ENCODE measurements at places on chromosomes 13 and 19.
A peak's percentile ranks its signal among the peaks of the same experiment; 100 is the strongest.

GRCh38 chr13:51912091-51912490, 50.3 kb downstream of the CCDC70 start:
- DNase-seq, result no peak
- no peak overlapping the region for H3K27ac ChIP-seq
- no peak overlapping the region for H3K4me3 ChIP-seq
- H3K4me1 ChIP-seq, result peaks cover 41% of the 10 kb centered on the region
- no peaks in the 10 kb centered on the region for H3K36me3 ChIP-seq

GRCh38 chr13:38386421-38386820, 36.8 kb downstream of the UFM1 start:
- H3K36me3 ChIP-seq, result no peaks in the 10 kb centered on the region
- H3K27me3 ChIP-seq, result peaks cover 8% of the 10 kb centered on the region
- DNase-seq, result no peak
- no peak overlapping the region for H3K27ac ChIP-seq
- no peaks in the 10 kb centered on the region for H3K4me1 ChIP-seq

- H3K4me1 ChIP-seq, result no peaks in the 10 kb centered on the region
- no peaks in the 10 kb centered on the region for H3K36me3 ChIP-seq
- no peak overlapping the region for H3K4me3 ChIP-seq
Measured at GRCh38 chr19:27974082-27974513, 1238.9 kb downstream of the UQCRFS1 start.

GRCh38 chr13:77692746-77693448, 4.6 kb upstream of the SLAIN1 start:
- H3K27me3 ChIP-seq, result peaks cover 21% of the 10 kb centered on the region
- H3K4me3 ChIP-seq, result no peak overlapping the region
- no peaks in the 10 kb centered on the region for H3K36me3 ChIP-seq
- H3K4me1 ChIP-seq, result peaks cover 17% of the 10 kb centered on the region

- no peaks in the 10 kb centered on the region for H3K4me1 ChIP-seq
- no peaks in the 10 kb centered on the region for H3K27me3 ChIP-seq
- no peak overlapping the region for H3K27ac ChIP-seq
- no peak overlapping the region for H3K4me3 ChIP-seq
Measured at GRCh38 chr19:4622695-4623421, 16.5 kb upstream of the TNFAIP8L1 start.

GRCh38 chr13:107650081-107650701, 565.1 kb downstream of the LIG4 start:
- H3K27ac ChIP-seq, result no peak overlapping the region
- H3K4me1 ChIP-seq, result no peaks in the 10 kb centered on the region
- H3K36me3 ChIP-seq, result no peaks in the 10 kb centered on the region
- DNase-seq, result peak; percentile 41
- H3K27me3 ChIP-seq, result no peaks in the 10 kb centered on the region

- peaks cover 10% of the 10 kb centered on the region for H3K36me3 ChIP-seq
- H3K4me1 ChIP-seq, result peaks cover 20% of the 10 kb centered on the region
- no peak for DNase-seq
- H3K27me3 ChIP-seq, result peaks cover under 1% of the 10 kb centered on the region
- no peak overlapping the region for H3K27ac ChIP-seq
Measured at GRCh38 chr13:52164989-52165388, 5.6 kb upstream of the NEK3 start.

- H3K27ac ChIP-seq, result no peak overlapping the region
- no peaks in the 10 kb centered on the region for H3K36me3 ChIP-seq
- H3K4me3 ChIP-seq, result no peak overlapping the region
- H3K27me3 ChIP-seq, result peaks cover 26% of the 10 kb centered on the region
Measured at GRCh38 chr13:113742445-113743120, 16.4 kb upstream of the TMEM255B start.

DNA sequence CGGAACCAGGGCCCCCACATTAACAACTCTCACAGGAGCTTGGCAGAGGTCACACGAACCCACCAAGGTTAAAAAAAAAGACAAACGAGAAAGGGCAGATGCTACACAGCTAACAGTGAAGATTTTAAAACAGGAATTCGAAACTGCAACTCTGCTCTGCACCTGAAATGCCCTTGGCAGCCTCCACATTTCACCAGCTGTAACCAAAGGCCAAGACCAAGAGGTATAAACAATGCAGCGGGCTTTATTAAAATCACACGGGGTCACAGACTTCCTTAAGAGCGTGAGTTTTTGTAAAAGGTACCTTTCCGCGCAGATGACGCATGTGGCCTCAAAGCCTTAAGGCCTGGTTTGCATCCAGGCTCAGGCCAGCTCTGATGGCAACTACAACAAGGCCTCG, 88.2 kb downstream of the STK24 start:
- no peak for DNase-seq
- H3K27ac ChIP-seq, result no peak overlapping the region
- H3K4me1 ChIP-seq, result peaks cover 67% of the 10 kb centered on the region
- peaks cover 6% of the 10 kb centered on the region for H3K36me3 ChIP-seq

DNA sequence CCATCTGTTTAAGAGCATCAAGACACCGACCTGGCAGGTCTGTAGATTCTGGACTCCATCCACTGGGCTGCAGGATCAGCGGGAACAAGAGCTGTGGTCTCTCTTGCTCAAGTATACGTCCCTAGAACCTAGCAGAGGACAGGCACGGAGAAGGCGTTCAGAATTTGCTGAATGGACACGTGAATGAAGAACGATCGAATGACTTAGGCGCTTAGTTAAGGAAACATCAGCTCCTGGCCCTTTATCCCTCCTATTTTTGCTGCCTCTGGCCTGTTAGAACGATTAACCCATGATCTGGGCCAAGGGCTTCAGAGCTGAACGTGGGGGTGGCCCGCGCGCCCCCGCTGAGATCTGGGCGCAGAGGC, 953 bp downstream of the DZIP1 start:
- H3K4me3 ChIP-seq, result peak overlapping the region; percentile 52
- no peak for DNase-seq
- H3K27me3 ChIP-seq, result peaks cover 62% of the 10 kb centered on the region
- H3K4me1 ChIP-seq, result peaks cover 12% of the 10 kb centered on the region
- no peak overlapping the region for H3K27ac ChIP-seq

- H3K27ac ChIP-seq, result peak overlapping the region; percentile 87
- H3K27me3 ChIP-seq, result no peaks in the 10 kb centered on the region
- H3K4me3 ChIP-seq, result peak overlapping the region; percentile 84
- peaks cover 3% of the 10 kb centered on the region for H3K36me3 ChIP-seq
Measured at GRCh38 chr13:60398907-60399589, 2.0 kb downstream of the TDRD3 start.

All from activated CD8-positive, alpha-beta memory T cell treated with anti-CD3 and anti-CD28 coated beads, Interleukin-2, amount 10 ng/mL, durations not matched to agents 7 days and 5 days (primary cell).